A673 (cell line): ENCODE measurements at places on chromosomes 7 and 10.
A peak's percentile ranks its signal among the peaks of the same experiment; 100 is the strongest.

DNA sequence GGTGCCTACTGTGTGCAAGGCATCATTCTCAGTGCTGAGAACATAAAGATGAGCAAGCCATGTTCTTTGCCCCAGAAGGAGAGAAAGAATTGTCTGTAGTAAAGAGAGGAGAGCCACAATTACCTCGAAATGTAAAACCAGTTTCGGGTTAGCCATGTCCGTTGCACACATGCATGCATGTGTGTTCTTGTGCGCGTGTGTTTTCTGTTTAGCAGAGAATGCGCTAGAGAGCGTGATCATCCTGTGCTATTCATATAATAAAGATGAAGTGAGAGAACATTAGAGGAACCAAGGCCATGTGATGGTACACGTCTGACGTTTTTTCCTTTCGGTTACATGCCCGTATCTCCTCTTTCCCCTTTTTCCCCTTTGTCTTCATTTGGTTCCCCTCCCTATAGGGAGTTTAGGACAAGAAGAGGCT is 158.2 kb downstream of the CELF2 start:
- no peak for DNase-seq

GRCh38 chr7:66542528-66543269 is 86.0 kb upstream of the KCTD7 start:
- no peak for DNase-seq

- DNase-seq = no peak
These were observed 174.7 kb upstream of the GRB10 start for GRCh38 chr7:50957431-50957830.

DNA sequence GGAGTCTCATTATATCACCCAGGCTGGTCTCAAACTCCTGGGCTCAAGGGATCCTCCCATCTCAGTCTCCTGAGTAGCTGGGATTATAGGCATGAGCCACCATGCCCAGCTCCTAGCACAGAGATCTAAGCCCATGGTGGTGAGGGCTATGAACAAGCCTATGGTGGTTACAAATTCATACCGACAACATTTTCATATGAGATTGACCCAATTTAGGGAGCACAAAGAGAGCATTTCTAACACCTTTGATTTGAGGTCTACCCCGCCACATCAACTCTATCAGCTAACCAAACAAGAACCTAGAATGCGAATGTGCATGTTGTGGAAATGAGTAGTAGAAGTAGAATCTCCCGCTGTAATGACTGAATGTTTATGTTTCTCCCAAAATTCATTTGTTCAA is 14.2 kb upstream of the PRF1 start:
- DNase-seq = no peak

GRCh38 chr7:2817456-2817855 is 26.7 kb downstream of the GNA12 start:
- no peak for DNase-seq

DNA sequence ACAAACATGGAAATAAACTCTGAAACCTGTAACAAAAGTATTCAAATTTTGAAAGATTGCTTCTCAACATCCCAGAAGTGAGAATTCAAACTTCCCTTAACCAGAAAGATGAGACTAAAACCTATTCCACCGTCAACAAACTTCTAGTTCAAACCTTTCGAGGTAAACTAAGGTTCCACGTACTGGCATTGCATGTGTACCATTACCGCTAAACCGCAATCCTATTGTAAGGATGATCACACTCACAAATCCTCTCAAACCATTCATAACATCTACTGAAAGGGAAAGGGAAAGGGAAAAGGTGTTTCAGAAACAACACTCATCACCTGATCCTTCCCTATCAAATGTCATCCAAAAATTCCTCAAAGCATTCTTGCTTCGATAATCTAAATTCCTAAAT is 3.1 kb downstream of the SMURF1 start:
- DNase-seq = no peak

DNA sequence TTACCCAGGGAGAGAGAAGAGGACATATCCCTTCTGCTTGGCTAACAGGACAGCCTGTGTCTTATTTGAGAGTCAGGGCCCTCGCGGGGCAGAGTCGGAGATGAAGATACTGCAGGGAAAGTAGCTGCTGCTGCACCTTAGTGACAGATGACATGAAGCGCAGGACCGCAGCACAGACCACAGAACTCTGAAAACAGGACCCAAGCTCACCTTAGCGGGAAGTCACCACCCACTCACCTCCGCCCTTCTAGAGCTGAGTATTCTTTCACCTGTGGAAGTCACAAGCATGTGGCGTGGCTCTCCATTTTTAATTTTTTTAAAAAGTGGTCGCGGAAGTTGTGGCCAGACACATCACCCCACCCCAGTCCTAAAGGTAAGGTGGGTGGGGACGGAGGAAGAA is 191.4 kb downstream of the FAM107B start:
- DNase-seq = no peak

DNA sequence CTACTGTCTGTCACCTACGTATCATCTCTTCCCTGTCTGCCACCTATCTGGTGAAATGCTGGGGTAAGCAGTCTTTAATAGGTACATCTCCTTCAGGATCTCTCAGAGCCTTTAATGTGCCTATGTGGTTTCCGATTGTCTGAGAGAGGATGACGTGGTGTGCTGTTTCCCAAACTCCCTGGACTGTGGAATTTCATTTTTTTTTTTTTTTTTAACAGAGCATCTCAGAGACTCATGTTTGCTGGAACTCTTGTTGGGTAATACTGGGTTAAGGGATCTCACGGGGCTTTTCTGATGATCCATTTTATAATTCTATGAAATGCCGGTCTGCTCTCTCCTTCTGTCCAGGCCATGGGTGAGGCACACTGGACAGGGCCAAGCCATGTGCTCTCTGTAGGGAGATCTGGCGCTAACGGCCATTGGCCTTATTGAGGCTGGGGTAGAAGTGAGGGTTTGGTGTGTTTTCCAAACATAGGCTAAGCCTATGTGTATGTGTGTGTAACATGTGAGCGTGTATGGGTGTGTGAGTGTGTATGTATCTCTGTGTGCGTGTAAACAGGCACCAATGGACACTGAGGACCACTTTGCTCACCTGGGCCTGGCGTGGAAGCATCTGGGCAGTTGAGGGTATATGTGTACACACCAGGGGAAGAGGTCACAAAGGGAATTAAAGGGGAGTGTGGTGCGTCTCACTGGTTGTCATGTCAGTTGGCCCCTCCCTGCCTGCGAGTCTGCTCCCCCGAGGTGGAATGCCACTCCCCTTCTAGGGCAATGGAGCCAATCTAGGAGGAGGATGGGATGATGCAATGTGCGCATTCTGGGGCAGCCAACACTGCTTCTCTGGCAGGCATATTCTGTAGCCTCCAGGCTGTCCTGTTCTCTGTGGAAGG is 7.8 kb downstream of the ADRA2A start:
- DNase-seq = no peak

DNA sequence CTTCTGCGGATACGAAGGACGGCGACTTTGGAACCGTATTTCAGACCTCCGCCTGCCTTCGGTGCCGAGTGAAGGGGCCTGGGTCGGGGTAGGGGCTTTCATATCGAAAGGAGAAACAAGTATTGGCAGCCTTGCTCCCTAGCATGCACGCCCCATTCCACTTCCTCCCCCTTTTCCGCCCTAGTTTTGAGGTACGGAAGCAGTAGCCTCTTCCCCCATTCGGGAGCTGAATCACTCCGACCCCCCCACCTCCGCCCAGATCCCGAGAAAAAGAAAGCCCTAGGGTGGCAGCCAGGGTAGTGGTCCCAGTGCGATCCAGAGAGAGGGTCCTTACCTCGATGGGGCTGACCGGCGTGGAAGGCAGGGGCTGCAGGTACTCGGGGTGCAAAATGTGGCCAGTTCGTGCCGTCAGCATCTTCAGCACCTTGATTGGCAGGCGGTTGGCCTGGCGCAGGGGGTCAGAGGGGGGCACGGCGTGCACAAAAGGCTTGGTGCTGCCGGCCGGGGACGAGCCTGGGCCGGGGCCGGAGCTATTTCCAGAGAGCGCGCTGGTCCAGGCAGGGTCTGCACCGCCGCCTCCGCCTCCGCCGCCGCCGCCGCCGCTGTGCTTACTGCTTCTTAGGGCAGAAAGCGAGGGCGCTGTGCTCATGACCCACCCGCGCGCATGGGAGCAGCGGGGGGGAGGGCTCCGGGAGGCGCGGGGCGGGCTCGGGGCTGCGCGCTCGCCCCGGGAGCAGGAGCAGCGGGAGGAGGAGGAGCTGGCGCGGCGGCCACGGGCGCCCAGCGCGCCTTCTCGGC is 594 bp downstream of the ZNF503 start:
- no peak for DNase-seq

DNA sequence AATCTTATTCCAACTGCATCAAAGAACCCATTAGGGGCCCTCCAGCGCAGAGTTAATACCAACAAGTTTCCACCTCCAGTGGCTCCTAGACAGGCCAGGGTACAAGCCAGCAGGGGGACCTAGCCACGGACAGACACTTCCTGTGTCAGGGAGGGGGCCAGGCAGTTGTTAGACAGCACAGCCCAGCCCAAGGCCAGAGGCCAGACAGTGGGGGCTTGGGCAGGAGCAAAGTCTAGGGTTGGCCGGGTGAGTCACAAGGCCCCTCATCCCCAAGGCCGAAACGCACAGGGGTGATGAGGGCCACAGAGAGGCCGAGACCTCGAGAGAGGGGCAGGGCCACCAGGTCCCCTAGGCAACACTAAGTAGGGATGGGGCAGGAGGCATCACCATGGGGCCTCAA is 19.3 kb upstream of the OPTN start:
- DNase-seq = no peak

- DNase-seq = no peak
These were observed 383 bp upstream of the R3HCC1L start for GRCh38 chr10:98134117-98134430.

DNA sequence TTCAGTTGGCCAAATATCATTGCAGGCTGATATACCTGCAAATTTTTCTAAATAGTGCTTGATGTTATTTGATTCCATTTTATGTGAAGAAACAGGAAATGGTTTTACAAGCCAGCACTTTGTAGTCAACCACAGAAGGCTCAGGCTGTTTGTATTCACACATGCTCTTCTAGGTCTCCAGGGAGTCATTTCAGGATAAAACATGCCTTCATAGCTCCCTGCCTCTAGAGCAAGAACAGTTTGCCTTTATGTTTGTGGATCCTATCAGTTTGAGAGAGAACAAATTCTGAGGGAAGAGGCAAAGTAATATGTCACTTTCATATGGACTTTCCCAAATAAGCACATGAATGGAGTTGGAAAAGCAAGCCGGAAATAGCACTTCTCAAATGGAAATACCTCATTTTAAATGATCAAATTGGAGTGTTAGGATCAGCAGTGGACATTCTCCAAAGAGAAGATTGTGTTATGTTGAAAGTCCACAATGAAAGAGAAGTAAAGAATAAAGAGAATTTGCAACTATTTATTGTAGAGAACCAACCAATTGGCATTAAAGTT is 277.6 kb downstream of the KCND2 start:
- peak; percentile 93 for DNase-seq

DNA sequence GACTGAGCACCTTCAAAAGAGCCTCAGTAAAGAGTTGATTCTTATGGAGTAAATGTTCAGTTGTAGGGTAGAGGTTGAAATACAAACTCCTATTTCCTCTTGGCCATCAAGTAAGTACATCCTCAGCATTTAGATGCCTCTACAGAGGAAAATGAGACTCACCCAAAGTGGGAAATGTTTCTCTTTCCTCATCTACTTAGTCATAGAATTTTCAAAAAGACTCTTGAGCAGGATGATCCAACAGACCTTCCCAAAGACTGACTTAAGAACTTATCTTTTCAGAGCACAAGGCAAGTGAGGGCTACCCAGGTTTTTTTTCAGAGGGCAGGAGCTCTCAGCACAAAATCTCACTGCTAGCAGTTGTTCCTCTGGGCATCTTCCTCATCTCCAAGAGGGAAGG is 449.1 kb downstream of the KCNMA1 start:
- no peak for DNase-seq

- DNase-seq = no peak
These were observed 49.8 kb downstream of the TPK1 start for GRCh38 chr7:144786079-144786478.

DNA sequence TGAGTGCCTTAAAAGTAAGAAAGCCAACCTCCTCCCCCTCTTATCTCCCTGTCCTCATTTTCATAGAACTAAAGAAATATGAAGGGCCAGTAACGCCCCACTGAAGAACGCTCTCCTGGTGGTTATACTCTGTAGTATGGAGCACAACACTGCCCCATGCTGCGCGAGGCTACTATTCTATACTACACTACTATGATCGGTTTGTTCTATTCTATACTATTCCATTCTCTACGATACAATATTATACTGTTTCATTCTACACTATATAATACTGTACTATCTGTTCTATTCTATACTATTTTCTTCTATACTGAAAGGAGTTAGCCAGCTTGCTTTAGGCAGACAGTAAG is 34.8 kb downstream of the DIP2C start:
- no peak for DNase-seq

- no peak for DNase-seq
These were observed 470.5 kb downstream of the RPS24 start for GRCh38 chr10:78504181-78504580.
